ENCODE measurements at places on chromosomes 13 and 19. TPM values are rescaled to one million over a fixed set of nuclear protein-coding genes. Genes with fewer than 3 reads are reported as not detected.

- no peak for DNase-seq
Observed at GRCh38 chr19:2113439-2114211, 16.9 kb downstream of the IZUMO4 start.

- DNase-seq, result no peak
Observed at GRCh38 chr13:108968566-108968965, 339.2 kb downstream of the MYO16 start.

GRCh38 chr19:46710687-46711086 lies 6.2 kb downstream of the PRKD2 start:
- no peak for DNase-seq

GRCh38 chr13:96460609-96461008 lies 370.7 kb downstream of the HS6ST3 start:
- DNase-seq, result no peak

GRCh38 chr19:28402701-28403290 lies 810.2 kb downstream of the UQCRFS1 start:
- DNase-seq, result no peak

Gene TEAD2
- 22.9 TPM for total RNA-seq

Gene CYP4F11
- total RNA-seq, result 9.3 TPM
